Inflammatory macrophage treated with lipopolysaccharide for 4 hours (primary cell): ENCODE measurements at places on chromosomes 3 and 15.
A peak's percentile ranks its signal among the peaks of the same experiment; 100 is the strongest.

DNA sequence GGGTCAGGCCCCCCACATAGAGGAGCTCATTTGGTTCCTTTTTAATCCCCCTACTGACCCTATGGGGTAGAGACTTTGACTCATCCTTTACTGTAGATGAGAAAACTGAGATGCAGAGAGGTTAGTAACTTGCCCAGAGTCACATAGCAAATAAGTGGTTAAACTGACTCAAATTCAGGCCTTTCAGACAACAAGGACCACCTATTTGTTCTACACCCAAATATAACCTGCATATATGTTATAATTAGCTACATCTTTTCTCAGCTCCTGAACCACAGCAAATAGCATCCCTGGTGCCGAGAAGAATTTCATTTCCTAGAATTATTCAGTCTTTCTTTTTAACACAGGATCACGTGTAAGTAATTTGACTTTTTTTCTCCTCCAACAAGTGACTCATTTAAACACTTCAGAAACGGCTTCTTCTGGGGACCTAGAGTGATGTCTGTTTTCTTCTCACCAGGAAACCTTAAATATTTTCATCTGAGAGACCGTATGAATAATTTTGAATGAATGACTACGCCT, 57.4 kb downstream of the MGLL start:
- no peak for DNase-seq

DNA sequence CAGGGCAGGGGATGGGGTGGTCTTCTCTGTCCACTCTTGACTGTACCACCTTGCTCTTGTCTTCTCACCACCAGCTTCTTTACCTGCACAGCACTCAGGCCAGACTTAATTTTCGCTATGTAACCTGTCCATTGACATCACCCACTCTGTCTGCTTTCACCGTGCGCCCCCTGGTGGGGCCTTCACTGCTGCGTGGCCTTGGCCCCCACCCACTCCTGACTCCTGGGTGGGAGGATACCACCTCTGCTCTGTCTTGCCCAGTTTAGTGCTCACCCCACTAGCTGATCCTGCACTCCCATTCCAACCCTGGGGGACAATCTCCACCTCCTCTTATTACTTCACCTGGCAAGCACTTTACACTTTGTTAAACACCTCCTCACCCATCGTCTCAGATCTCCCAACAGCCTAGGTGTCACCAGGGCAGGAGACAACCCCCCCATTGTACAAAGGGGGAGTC, 17.7 kb downstream of the PTH1R start:
- DNase-seq: peak; percentile 46

- DNase-seq: no peak
These were observed 3.9 kb downstream of the PHLDB2 start for GRCh38 chr3:111862974-111863373.

DNA sequence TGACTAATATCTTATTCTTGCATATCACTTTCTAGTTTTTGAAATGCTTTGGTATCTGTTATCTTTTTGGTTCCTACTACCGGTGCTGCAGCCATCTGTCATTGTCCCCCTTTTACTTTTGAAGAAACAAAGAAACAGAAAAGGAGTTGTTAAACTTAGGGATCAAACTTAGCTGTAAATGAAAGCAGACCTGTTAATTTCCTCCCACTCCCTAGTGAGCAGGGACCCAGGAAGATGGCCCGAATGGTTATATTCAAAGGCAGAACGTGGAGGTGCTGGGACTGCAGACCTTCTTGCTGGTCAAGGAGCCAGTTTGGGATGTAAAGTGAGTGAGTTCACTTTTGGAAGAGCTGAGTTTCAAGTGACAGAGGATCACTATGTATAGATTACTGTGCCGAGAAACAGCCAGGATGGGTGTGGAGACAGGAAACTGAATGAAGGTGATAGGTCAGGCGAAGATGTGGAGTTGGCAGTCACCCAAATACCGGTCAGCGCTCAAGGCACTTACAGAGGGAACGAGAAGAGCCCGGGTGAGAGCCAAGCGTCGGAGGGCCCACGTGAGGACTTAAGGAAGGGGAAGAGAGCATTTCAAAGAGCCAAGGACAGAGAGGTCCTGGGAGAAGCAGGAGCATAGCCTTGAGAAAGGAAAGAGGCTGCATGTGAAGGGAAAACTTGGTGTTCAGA, 20.1 kb downstream of the KBTBD8 start:
- no peak for DNase-seq

DNA sequence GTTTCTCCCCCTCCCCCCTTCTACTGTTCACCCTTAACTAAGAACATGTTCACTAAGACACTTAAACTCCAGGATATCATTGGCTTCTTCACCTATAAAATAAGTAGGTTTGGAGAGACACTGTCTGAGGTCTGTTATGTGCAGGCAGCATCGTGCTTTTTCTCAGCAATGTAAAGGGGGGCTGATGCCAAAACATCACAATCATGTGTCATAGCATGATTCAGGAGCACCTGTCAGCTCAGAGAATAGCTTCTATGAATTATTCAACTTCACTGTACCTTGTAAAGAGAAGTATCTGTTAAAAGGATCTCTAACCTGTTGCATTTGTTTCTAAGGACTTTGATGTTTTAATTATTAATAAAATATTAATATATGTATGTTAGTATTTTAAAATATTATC, 211.4 kb upstream of the EPHA3 start:
- DNase-seq: no peak

DNA sequence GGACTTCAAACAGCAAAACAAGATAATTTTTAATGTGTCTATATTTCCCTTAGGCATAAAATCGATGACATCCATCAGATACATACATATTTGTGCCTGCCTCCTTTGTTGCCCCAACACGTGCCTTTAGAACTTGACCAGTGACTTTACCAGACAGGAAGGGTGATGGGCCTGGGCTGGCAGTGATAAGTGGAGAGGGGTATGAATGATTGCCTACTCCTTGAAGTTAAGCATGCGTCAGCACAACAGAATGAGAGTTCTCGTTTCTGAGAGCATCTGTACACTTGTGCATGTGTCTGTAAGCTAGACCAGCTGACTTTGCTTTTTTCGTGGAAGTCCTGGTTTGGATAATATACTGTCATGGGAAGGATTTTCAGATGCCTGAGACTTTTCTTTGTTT, 54.9 kb upstream of the COL6A6 start:
- DNase-seq: no peak

DNA sequence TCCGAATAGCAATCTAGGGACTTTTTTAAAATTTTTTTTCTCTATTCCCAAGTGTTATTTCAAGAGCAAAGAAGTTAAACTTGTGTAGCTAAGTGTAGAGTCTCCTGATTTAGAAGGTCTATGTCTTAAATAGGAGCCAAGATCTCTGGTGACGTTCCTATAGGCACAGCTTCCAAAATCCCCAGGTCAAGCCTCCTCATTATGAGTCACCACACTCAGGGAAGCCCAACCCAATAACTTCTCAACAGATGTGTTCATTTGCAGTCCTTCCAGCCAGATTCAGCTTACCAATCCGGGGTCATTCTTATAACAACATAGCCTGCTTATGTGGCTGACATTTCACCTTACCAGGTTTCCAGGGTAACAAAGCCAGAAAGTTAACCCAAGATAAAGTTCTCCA, 270.3 kb downstream of the IL5RA start:
- DNase-seq: no peak

GRCh38 chr15:44081026-44082013, 113.8 kb downstream of the FRMD5 start:
- DNase-seq: no peak

- no peak for DNase-seq
These were observed 69.1 kb downstream of the PEX5L start for GRCh38 chr3:179967622-179968021.

DNA sequence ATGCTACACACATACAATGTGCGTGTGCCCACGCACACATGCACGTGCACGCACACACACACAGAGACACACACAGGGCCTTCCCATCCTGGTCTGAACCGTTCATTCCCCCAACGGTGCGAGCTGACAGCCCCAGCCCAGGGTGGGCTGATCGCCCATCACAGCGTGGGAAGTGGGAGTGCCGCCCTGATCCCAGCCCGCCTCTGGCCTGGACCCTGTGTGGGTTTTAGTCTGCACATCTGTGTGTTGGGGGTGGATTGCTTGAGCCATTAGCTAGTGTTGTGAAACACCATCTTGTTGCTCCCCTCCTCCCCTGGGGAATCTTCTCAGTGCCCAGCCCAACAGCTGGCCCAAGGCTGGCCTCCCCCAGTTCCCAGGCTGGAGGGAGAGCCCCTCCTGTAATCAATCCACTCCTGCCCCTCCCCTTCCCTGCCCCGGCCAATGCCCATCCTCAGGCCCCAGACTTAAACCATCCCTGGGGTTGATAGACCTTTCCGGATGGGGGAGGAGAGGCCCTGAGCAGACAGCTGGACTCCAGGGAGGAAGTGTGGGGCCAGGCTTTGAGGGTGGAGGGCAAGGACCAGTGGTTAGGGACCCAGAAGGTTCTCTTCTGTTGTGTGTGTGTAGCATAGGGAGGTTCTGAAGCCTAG, 8.3 kb downstream of the SEMA3G start:
- DNase-seq: no peak

DNA sequence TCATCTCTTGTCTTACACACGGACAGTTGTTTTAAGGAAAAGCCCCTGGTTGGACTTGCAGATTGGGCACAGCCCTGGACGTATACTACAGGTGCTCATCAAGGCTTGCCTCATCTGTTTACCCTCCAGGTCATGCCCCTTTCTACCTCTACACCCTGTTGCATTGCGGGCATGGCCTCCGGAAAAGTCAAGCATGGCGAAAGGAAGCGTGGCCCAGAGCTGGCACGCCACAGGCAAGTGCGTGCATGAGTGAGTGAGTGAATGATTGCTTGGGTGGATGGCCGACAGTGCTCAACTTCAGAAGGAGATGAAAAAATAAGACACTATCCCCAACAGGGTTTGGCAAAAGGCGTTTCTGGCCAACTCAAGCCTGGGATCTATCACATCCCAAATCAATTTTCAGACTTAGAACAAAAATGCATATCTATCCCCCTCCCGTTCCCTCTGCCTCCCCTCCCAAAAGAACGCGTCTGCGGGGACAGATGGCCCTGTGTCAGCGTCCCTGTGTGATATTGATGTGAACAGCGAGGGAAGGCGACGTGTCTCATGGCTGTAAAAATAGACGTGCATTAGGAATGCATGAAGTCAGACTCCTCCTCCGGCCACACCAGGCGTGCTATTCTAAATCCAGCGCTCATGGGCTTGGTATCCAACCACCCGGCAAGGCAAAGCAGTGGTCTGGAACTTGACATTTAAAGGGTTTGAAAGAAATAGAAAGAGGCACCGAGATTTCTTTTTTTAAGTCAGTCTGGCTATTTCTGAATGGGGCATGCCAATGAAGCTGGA, 96.0 kb downstream of the RPLP1 start:
- no peak for DNase-seq

DNA sequence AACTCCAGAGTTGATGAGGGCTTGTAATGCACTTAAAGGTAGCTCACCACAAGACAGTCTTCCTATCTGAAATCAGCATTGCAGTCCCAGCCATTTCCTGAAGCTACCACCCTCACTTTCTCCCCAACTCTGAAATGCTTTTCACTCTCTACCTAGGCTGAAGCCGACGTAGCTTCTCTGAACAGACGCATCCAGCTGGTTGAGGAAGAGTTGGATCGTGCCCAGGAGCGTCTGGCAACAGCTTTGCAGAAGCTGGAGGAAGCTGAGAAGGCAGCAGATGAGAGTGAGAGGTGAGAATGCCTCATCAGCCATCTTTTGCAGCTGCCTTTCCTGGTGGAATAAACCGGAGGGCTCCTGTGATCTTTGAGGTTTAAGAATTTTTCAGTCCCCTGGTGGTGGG, 14.3 kb downstream of the TPM1 start:
- DNase-seq: no peak

- no peak for DNase-seq
These were observed 646.1 kb downstream of the SQOR start for GRCh38 chr15:46280762-46281542.

DNA sequence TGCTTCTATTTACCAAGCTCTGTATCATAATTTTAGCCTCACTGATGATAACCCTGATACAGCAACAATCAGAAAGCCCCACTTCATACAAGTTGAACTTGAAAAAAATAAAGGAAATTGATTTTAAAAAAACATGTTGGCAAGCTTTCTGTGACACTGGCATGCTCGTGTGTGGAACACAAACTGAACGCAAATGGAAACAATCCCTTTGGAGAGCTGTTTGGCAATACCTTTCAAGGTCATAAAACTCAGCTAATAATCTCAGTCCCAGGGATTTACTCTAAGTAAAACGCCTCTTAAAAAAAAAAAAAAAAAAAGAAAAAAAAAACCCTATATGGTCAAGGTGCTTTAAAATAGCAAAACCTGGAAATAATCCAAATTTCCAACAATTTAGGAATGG, 166.7 kb upstream of the BCL6 start:
- no peak for DNase-seq

- no peak for DNase-seq
These were observed 308.9 kb downstream of the CTNNB1 start for GRCh38 chr3:41508063-41508696.

- DNase-seq: no peak
These were observed 97.8 kb downstream of the AQP9 start for GRCh38 chr15:58235961-58236360.

DNA sequence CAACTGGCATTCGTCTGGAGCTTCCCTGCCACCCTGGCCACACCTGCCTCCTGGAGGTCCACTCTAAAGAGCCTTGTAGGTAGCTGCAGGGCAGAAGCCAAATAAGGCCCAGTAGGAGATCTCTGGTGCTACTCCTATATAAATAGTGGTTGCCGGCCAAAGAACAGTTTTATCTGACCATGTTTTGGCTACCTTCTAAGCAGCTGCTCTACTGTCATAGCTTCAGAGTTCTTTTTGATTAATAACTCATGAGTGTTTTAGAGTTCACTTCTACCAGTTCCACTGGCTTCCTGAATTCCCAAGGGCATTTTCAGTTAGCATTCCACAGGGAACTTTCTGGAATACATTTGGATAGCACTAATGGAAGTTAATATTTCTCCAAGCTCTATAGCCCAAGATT, 154.6 kb downstream of the B3GALNT1 start:
- DNase-seq: no peak

DNA sequence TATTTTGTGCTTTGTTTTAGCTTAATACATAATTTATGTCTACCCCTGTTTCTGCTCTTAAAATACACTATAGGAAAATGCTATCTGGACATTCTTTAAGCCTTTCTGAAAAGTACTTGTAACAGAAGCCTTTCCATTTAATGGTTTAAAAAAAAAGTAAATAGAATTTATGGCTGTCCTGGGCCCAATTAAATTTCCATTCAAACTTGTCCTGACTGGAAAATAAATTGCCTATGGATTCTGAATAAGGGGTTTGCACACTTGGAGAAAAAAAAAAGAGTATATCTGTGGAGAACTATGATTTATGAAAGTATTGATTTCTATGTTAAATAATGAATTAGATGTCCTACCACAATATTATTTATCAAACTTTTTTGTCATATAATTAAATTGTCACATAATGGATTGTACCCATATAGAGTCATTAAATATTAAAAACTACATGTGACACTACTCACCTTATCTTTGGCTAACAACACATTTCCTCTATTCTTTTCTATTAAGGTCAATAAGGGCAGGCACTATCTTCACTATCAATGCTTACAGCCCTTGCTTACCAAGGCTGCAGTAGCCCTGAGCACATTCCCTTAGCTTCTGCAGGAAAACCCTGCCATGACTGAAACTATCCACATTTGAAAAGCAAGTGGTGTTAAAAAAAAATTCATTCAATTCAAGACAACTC, 396.1 kb upstream of the ROBO2 start:
- no peak for DNase-seq
